ENCODE measurements at places on chromosomes 7 and 10. TPM values are rescaled to one million over a fixed set of nuclear protein-coding genes. Genes with fewer than 3 reads are reported as not detected.

The PRKCQ gene
- 0.26 TPM for polyA plus RNA-seq

The PTPRZ1 gene
- 11.8 TPM for polyA plus RNA-seq

The CACNA2D1 gene
- polyA plus RNA-seq = 7.0 TPM

The RPEL1 gene
- polyA plus RNA-seq = not detected

The ABCB1 gene
- 6.1 TPM for polyA plus RNA-seq

The SPDYE1 gene
- polyA plus RNA-seq = not detected

The ZNF488 gene
- 0.85 TPM for polyA plus RNA-seq

The ADCK2 gene
- polyA plus RNA-seq = 18.3 TPM

The MET gene
- polyA plus RNA-seq = not detected

The OR2A1 gene
- polyA plus RNA-seq = not detected

The EVX1 gene
- not detected for polyA plus RNA-seq

The SORCS1 gene
- 27.0 TPM for polyA plus RNA-seq

The LIPK gene
- not detected for polyA plus RNA-seq

The PDE6C gene
- polyA plus RNA-seq = not detected

The NODAL gene
- polyA plus RNA-seq = 0.46 TPM

The ARMC3 gene
- polyA plus RNA-seq = not detected

The AP1S1 gene
- polyA plus RNA-seq = 344 TPM

The FAM25G gene
- not detected for polyA plus RNA-seq

The WNT8B gene
- polyA plus RNA-seq = 0.37 TPM

The PPP1R17 gene
- polyA plus RNA-seq = 8.8 TPM

The BTBD16 gene
- not detected for polyA plus RNA-seq

The BICC1 gene
- 7.6 TPM for polyA plus RNA-seq

The NRG3 gene
- polyA plus RNA-seq = 12.7 TPM

The OIT3 gene
- not detected for polyA plus RNA-seq

The IDI1 gene
- 276 TPM for polyA plus RNA-seq

The MRLN gene
- polyA plus RNA-seq = not detected

The DNAH11 gene
- polyA plus RNA-seq = 2.1 TPM

The SFRP5 gene
- polyA plus RNA-seq = 1.2 TPM

The OR13A1 gene
- polyA plus RNA-seq = 0.32 TPM

The CPN1 gene
- not detected for polyA plus RNA-seq

The TBL2 gene
- polyA plus RNA-seq = 38.6 TPM

The PAPOLB gene
- polyA plus RNA-seq = 0.10 TPM

The PRPF18 gene
- 43.9 TPM for polyA plus RNA-seq

The RTKN2 gene
- polyA plus RNA-seq = 4.5 TPM

The HYCC1 gene
- 12.3 TPM for polyA plus RNA-seq

The CTAGE4 gene
- polyA plus RNA-seq = not detected

The CYP3A7 gene
- polyA plus RNA-seq = not detected

The FEZF1 gene
- 1.1 TPM for polyA plus RNA-seq

The WEE2 gene
- polyA plus RNA-seq = 0.34 TPM

The TCF7L2 gene
- polyA plus RNA-seq = 0.48 TPM

The SLC37A3 gene
- 176 TPM for polyA plus RNA-seq

The KIAA1217 gene
- polyA plus RNA-seq = 0.20 TPM

The MAT1A gene
- not detected for polyA plus RNA-seq

The SFTPA1 gene
- not detected for polyA plus RNA-seq

The SFTPA2 gene
- not detected for polyA plus RNA-seq

The CELF2 gene
- 49.9 TPM for polyA plus RNA-seq

The HOXA4 gene
- polyA plus RNA-seq = not detected

The MLXIPL gene
- polyA plus RNA-seq = not detected

The ATOH7 gene
- 3.0 TPM for polyA plus RNA-seq

The BEND7 gene
- polyA plus RNA-seq = 4.5 TPM

The LOXL4 gene
- polyA plus RNA-seq = not detected

The GIMAP4 gene
- polyA plus RNA-seq = not detected

The FBXL13 gene
- polyA plus RNA-seq = 0.57 TPM

The CTAGE8 gene
- not detected for polyA plus RNA-seq

The HOXA1 gene
- not detected for polyA plus RNA-seq

The TRIM4 gene
- polyA plus RNA-seq = not detected
